ENCODE measurements at places on chromosomes 3 and 15.

DNA sequence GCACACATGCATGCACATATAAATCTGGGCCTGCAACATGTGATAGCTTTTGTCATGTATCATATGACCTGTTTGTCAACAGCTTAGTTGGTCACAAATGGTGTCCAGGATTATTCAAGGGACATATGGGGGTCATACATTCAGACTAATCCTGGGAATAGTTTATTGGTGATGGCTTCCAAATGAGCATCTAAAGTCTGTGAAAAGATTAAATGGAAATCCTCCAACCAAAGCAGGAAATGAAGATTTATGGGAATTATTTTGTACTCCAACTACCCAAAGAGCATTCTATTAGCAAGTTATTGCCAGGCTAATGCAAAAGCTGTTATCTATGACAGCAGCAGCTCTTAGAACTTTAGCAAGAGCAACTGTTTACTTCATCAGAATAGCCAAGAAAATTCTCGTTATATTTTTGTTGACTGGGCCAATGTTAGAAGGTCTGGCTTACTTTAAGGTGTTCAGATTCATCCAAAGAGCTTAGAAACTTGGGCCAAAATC lies 7.1 kb downstream of the FSTL1 start:
- no peak for DNase-seq

- DNase-seq: no peak
These were observed 24.8 kb upstream of the RBMS3 start for GRCh38 chr3:29255854-29256696.

DNA sequence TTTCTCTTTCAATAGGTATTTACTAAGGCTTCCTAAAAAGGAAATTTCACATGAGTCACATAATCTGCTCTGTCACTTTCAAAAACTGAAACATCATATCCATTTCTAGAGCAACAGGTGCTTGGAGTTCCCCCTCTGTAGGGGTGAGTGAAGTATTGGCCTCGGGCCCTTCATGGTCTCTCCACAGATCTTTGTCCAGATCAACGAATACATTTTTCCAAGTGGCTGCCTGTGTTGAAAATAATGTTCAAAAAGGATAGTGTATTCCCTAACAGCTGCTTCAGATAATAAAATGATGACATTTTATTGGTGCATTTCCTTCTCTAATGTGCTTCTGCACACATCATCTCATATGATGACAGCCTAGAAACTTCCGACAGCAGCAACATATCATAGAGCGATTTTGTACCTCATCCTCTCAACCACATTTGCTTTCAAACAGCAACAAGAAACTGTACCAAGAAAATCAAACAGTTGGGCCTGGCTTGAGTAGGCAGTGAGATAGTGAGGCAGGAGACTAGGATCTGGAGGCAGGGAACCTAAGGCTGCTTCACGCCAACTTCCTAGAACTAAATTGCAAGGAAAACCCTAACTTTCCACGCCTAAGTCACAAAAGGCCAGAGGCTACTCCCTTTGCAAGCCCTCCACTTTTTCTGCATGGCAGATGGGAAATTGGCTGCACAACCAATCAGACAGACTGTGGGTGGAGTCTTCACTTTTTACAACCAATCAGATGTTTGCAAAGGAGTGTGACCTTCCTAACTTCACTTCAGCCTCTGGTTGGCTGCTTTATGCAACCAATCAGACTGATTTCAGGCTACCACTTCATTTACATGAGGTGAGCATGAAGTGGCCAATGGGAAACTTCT lies 340.2 kb downstream of the LRRC3B start:
- no peak for DNase-seq

- peak; percentile 98 for DNase-seq
These were observed at the start of gene AQR for GRCh38 chr15:34969340-34970097. AQR (minus strand) TSS chr15:34969742; CDS start chr15:34969613, 129 bp downstream.

GRCh38 chr15:72785841-72786240 lies 2.3 kb upstream of the ADPGK start:
- DNase-seq: no peak

DNA sequence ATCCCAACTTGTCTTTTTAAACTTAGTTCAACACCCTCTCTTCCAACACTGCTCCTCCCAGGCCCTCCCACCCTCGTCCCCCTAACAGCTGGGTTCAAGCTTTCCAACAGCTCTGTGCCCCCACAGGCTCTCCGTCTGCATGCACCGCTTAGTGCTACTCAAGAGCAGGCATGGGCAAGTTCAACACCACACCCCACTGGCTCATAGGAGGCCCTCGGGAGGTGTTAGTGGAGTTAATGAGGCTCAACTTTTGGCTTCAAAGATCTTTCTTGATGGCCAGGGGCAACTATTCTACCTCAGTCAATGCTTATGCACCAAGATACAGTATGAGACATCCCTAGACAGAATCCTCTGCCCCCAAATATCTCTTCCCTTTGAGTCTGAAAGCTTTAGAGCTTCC lies 114.4 kb downstream of the ANP32A start:
- DNase-seq: no peak

- DNase-seq: no peak
These were observed 77.9 kb upstream of the C2CD4B start for GRCh38 chr15:62242999-62243398.

DNA sequence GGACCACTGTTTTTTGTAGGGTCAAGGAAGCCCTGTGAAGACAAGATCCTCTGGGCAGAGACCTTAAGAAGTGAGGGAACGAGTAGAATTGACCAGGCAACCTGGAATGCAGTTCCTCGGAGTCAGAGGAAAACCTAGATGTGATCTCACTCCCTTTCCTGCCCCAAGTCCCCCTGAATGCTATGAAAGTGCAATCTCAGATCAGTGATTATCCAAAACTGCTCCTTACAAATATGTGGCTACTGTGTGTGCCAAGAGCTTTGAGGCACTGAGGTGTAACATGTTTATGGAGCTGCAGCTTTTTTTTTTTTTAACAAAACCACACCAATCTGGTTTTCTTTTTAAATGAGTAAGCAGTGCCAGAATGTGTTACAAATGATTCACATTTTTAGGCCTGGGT lies 35.8 kb downstream of the THSD4 start:
- no peak for DNase-seq

All from endodermal cell (in vitro differentiated cells).